CD4-positive, alpha-beta T cell treated with Interleukin-12 subunit alpha and Interleukin-12 subunit beta, for 1 hour (primary cell): ENCODE measurements at places on chromosomes 13 and 19.

GRCh38 chr13:114099191-114099590, 33.2 kb downstream of the RASA3 start:
- no peak for DNase-seq

- no peak for DNase-seq
These were observed 49.0 kb upstream of the FRY start for GRCh38 chr13:31982540-31982939.

DNA sequence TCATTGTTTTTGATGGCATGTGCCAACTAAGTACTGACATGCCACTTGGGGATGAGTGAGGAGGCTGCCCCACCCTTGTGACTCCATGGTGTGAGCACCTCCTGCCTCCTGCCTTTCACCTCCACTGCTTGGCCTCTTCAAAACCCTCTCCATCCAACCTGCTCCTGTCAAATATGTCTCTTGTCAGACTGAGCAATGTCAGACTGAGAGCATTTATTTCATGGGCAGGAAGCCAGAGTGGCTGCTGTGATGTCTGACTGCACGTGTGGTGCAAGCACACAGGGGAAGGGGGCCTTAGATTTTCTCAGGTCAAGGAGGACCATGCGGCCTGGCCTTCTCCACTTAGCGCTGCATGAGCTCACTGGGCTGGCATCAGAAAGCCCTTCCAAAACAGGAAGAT, 68.3 kb downstream of the STARD13 start:
- DNase-seq, result no peak

DNA sequence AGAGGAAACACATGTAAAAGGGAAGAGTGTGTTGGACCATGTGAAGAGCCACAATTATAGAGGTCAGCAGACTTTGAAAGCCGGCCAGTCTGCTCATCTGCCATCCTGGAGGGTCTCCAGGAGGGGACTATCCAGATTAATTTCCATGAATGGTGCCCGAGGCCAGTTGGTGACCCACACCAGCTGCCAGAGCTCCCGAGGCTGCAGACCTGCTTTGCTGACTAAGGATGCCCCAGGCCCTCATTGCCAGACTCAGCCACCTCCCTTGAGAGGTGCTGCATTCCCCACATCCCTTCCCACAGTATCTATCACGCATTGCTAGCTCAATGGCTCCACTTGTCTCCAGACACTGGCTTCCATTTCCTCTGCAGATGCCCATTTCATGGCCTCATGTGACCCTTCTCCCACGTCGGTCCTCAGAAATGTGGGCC, 110.3 kb downstream of the NALCN start:
- no peak for DNase-seq

DNA sequence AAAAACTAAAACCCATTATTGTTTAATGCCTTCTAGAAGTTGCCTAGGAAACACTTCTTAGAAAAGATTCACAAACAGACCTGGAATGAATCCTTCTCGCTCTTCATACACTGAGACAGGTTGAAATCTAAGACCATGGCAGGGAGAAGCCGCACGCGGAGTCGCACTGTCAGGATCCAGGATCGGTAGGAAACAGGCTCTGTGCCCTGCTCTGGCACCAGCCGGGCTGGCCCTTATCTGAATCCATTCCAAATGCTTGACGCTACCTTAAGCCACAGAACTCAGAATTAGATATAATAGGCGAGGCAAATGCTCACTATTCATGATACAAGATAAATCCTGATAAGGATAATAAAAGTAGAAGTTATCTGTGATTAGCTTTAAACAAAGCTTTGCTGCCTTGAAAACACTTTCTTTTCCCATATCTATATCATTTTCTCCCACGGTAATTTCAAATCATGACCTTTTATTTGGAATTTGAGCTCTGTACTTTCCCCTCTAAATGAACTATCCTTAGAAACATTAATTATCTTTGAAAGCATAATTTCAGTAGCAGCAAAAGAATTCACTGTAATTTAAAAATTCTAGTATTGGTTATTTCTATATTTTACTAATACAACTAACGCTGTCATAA, 385.6 kb downstream of the IRS2 start:
- DNase-seq, result no peak

- DNase-seq, result no peak
These were observed 16.6 kb downstream of the RASA3 start for GRCh38 chr13:114115796-114116195.

GRCh38 chr19:19436137-19436691, 30.7 kb downstream of the GATAD2A start:
- DNase-seq, result no peak

DNA sequence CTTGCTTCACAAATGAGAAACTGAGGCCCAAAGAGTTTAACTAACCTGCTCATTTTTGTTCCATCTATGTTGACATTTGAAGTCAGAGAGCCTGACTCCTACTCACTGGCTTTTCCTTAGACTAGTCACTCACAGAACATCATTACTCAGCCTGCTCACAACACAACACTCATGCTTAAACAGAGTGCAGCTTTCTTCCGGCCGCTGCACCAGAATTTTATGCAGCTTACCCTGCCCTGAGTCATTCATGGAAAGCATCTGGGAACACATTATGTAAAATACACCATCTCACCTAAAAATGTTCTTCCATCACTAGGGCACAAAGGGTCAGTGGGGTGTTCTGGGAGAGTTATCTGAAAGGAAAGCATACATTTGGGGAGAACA, 303.4 kb downstream of the SPRY2 start:
- no peak for DNase-seq

GRCh38 chr13:43009506-43009905, 13.9 kb upstream of the DNAJC15 start:
- no peak for DNase-seq

- DNase-seq, result no peak
These were observed 33.7 kb downstream of the INTS6 start for GRCh38 chr13:51419001-51419636.

DNA sequence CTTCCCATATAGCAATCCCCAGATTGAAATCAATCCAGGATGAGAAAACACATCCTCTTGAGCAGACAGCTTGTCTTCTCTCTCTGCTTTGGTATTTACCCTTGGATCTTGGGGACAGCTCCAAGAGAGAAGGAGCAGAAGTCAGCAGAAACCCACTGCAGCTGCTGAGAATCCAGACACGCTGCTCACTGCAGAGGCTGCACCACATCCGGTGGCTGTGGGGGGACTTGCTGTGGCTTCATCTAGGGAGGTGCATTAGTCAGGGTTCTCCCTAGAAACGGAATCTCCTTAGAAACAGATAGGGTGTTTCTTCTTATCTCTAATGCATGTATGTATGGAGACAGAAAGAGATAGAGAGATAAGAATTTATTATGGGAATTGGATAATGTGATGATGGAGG, 2.7 kb downstream of the CYP4F12 start:
- no peak for DNase-seq

GRCh38 chr13:95267662-95268342, 33.4 kb downstream of the ABCC4 start:
- DNase-seq, result no peak

DNA sequence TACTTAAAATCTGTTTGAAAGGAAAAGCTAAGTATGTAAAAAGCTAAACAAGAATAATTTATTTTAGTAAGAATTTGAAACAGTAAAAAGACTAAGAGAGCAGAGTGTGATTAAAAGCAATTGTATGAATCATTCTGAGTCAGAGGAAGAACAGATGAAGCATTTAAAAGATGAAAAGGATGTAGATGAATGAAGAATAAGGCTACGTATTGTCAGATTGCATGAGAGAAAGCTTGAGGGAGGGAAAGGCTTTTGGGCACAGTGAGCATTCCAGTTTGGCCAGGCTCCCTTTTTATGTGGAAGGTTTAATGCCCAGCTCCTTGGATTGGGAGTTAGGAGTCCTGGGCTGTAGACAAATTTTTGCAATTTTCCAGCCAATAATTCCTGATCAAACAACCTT, 117.7 kb downstream of the FREM2 start:
- no peak for DNase-seq

GRCh38 chr13:34879851-34880250, 62.2 kb upstream of the NBEA start:
- no peak for DNase-seq

GRCh38 chr19:41324231-41324702, 14.3 kb downstream of the CCDC97 start:
- DNase-seq, result no peak

GRCh38 chr13:46817838-46818476, 21.0 kb upstream of the ESD start:
- no peak for DNase-seq

DNA sequence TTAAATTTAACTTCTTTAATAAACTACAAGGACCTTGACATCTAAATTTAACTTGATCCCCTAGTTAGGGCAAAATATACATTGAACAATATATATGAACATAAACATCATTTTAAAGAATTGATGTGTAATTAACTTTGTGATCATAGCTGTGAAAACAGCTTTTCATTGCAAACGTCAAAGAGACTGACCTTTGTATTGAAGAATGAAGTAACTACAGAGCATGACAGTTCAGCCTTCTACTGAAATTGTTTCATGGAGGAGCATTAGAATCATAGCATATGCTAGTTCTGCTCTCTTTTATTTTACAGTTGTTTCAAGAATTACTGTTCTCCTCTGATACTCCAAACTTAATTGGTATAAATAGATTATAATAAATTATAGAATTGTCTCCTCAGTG, 123.4 kb upstream of the PRR20A start:
- DNase-seq, result no peak

DNA sequence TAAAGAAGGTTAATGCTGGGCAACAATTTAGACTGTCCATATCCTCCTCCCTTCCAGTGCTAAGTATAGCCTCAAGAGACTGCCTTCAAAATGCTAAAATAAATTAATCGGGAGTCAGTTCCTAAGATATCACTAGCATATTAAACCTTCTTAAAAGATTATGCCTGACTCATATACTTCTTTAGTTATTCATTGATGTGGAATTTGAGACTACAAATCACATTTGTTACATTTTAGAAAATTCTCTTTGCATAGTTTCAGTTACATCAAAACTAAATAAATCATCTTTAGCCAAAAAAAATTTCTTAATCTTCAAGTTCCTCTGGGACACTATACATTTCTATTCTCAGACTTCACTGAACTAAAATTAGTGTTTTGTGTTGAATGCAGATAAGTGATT, 769.1 kb downstream of the PCDH9 start:
- no peak for DNase-seq

GRCh38 chr13:98774776-98775175, 22.3 kb upstream of the SLC15A1 start:
- no peak for DNase-seq

- DNase-seq, result no peak
These were observed 977 bp downstream of the EPHX3 start for GRCh38 chr19:15231271-15231670.

GRCh38 chr19:3227054-3227626, 2.7 kb downstream of the CELF5 start:
- DNase-seq, result no peak

DNA sequence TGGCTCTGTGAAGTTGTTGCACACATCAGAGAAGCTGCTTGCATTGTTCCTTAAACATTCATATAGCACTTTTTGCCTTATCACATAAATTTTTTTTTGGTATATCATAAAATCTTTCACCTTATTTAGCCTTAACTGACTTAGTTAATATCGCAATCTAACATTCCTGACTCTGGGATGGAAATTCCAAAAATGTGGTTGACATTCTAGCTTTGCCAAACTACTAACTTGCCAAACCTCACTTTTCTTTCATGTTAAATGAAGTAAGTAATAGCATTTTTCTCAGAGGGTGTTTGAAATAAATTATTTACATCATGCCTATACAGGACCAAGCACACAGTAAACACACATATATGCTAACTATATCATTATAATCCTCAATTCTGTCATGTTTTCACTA, 736.9 kb upstream of the PCDH9 start:
- DNase-seq, result no peak

- DNase-seq, result no peak
These were observed 16.4 kb downstream of the SMIM24 start for GRCh38 chr19:3463714-3464586.

GRCh38 chr19:19426799-19427198, 21.3 kb downstream of the GATAD2A start:
- DNase-seq, result no peak

- no peak for DNase-seq
These were observed 13.7 kb upstream of the SIGLEC10 start for GRCh38 chr19:51431124-51431523.

GRCh38 chr19:13133241-13133870, 15.3 kb downstream of the NACC1 start:
- DNase-seq, result no peak

GRCh38 chr19:45790942-45791341, 1.7 kb downstream of the DMWD start:
- DNase-seq, result peak; percentile 62

DNA sequence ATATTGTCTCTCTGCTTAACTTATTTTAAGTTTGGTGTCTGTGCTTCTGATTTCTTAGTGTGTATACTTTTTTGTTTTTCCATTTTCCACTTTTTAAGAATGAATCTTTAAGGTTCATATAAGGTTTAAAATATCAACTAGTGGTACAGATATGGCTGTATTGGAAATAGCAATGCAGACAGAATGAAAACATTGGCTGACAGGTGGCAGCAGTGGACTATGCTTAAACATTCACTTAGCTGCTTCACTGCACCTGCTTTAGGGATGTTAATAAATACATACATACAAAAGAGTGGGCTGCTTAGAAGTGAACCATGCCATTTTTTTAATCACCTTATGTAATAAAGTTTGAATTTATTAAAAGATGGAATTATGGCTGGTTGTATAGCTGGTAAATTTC, 27.3 kb downstream of the TM9SF2 start:
- peak; percentile 57 for DNase-seq

DNA sequence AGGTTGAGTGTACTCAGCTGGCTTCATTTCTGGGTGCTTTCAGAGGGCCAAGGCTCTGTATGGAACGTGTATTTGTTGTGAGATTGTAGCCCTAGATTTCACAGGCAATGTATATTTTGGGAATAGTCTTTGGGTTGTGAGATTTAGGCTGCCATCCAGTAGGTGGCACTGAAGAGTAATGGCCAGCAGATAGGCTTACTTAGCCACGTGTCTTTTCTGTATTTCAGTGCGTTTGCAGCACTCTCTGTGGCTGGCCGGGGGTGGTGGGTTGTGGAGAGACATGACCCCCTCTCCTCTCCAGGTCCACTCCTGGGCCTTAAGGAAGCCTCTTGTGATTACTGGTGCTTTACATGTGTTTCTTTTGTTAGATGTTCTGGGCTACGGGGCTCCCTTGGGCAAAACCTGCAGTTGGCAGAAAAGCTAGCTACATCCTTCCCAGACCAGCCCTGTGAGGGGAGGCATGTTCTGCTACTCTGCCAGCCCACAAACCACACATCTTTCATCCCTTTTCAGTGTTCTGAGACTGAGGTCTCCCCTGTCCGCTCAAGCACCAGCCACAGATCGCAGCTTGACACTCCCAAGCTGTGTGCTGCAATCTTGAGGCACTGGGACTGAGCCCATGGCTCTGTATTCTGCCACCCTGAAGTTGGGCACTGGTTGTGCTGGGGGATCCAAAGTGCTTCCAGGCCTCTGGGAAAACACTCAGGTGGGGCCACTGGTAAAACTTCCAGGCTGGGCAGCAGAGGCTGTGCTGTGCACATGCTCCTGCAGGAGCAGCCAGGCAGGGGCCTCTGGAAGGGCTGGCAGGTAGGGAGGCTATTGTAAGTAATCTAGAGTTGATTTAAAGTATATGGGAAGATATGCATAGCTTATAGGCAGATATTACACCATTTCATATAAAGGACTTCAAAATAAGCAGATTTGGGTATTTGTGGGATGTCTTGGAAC, 1096.8 kb upstream of the PCDH20 start:
- DNase-seq, result peak; percentile 0
